ENCODE measurements at places on chromosomes 1 and 21.

DNA sequence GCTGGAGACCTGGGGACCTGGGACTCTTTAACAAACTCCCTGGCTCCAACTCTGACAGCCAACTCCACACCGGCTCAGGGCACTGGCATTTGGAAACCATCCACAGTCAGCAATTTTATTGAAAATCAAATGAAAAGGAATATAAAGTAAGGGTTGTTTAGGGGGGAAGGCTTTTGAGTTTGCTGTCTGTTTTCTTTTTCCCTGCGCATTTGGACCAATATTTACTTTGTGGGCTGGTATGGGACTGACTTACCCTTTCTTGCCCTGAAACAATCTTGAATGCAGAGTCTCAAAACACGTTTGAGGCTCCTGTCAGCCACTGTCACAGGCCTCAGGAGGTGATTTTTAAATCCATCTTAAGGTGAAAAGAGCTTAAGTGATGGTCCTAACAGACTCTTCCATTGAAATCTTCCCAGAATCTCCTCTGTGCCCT is 15.4 kb upstream of the EFHD2 start:
- H3K27me3 ChIP-seq, result no peaks in the 10 kb centered on the region
- no peak overlapping the region for H3K4me3 ChIP-seq
- no peak for DNase-seq
- no peaks in the 10 kb centered on the region for H3K4me1 ChIP-seq
- no peaks in the 10 kb centered on the region for H3K36me3 ChIP-seq
- no peak overlapping the region for H3K27ac ChIP-seq

DNA sequence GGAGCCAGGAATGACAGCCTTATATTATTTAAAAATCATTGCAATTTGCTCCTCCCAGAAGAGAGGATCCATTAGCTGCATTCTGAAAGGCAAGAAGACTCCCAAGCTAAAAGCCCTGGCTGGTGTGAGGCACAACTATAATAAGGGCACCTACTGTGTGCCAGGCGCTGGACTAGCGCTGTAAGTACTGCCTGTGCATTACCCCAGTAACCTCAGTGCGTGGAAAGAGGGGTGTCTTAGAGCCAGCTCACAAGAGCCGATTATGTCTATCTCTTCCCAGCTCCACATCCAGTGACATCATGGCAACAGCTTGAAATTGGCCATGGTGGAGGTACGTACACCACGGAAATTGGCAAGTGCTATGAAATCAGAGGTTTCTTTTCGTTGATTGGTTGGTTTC is 141.7 kb upstream of the IRF2BP2 start:
- no peaks in the 10 kb centered on the region for H3K27me3 ChIP-seq
- H3K4me3 ChIP-seq, result no peak overlapping the region
- H3K4me1 ChIP-seq, result no peaks in the 10 kb centered on the region
- no peak for DNase-seq
- H3K36me3 ChIP-seq, result no peaks in the 10 kb centered on the region

DNA sequence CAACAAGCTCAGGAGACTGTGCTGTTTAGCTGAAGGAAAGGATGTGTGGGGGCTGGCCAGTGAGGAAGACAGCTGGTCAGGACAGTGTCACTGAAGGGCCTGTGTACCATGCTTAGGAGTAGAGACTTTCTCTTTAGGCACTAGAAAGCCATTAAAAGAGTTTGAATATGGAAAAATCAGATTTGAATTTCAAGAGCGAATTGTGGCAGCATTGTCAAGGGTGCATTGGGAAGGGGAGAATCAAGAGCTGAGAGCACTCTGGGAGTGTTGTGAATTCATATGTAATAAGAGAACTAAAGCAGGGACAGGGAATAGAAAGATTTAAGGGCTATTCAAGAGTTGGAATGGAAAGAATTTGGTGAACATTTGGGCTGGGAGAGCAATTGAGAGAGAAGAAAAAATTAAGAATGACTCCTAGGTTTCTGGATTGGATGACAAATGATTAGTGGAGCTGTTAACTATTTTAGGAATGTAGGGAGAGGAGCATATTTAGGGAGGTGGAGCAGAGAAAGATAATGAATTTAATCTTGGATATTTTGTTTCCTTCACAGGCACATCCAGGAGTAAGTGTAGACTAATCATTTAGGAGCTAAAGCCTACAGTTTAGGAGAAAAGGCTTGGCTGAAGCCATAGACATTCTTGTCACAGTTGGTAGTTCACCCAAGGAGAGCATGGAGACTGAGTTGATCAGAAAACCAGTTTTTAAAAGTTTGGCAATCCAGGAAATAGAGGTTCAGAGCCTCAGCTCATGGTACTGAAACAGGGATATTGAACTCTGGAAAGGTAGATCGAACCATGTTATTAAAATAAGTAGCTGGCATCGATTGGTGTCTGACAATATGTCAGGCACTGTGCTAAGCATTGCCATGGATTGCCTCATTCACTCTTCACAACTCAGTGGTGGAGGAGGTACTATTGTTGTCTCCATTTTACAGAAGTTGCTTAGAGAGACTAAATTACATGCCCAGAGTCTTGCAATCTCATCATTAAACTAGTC is 23.1 kb upstream of the TOR3A start:
- no peak overlapping the region for H3K27ac ChIP-seq
- peaks cover 6% of the 10 kb centered on the region for H3K36me3 ChIP-seq
- DNase-seq, result no peak
- H3K4me3 ChIP-seq, result no peak overlapping the region
- no peaks in the 10 kb centered on the region for H3K4me1 ChIP-seq

- peaks cover 20% of the 10 kb centered on the region for H3K4me1 ChIP-seq
- no peaks in the 10 kb centered on the region for H3K27me3 ChIP-seq
- no peak overlapping the region for H3K4me3 ChIP-seq
These were observed 5.8 kb upstream of the IKBKE start for GRCh38 chr1:206464456-206464964.

- DNase-seq, result no peak
- no peak overlapping the region for H3K4me3 ChIP-seq
- no peak overlapping the region for H3K27ac ChIP-seq
- H3K36me3 ChIP-seq, result no peaks in the 10 kb centered on the region
- H3K4me1 ChIP-seq, result peaks cover 18% of the 10 kb centered on the region
These were observed 9.1 kb downstream of the PTGFRN start for GRCh38 chr1:116918714-116919357.

DNA sequence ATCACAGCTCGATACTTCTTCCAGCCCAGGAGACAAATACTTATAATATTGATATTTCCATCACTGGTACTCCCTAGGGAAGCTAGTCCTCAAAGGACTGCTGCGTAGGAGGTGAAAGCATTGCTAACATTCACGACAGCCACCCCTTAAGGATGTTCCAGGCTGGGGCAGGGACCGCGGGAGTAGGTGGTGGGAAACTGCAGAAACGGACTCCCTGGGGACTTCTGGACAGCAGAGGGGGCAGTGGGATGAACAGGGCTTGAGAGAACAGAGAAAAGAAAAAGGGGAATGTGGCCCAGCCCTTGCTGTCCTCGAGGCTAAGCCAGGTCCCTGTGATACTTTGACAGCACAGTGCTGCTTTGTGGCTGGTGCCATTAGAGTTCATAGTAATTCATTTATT is 108.0 kb downstream of the HMGB4 start:
- H3K4me3 ChIP-seq, result no peak overlapping the region
- H3K27me3 ChIP-seq, result no peaks in the 10 kb centered on the region
- H3K36me3 ChIP-seq, result no peaks in the 10 kb centered on the region
- no peak overlapping the region for H3K27ac ChIP-seq
- no peak for DNase-seq
- H3K4me1 ChIP-seq, result no peaks in the 10 kb centered on the region

GRCh38 chr1:115164484-115164883 is 75.2 kb upstream of the TSPAN2 start:
- H3K4me3 ChIP-seq, result no peak overlapping the region
- no peak for DNase-seq
- H3K36me3 ChIP-seq, result no peaks in the 10 kb centered on the region
- H3K4me1 ChIP-seq, result no peaks in the 10 kb centered on the region
- no peaks in the 10 kb centered on the region for H3K27me3 ChIP-seq

GRCh38 chr1:21759818-21760217 is 23.1 kb downstream of the USP48 start:
- peaks cover 44% of the 10 kb centered on the region for H3K4me1 ChIP-seq
- no peak overlapping the region for H3K4me3 ChIP-seq
- no peak overlapping the region for H3K27ac ChIP-seq
- DNase-seq, result no peak
- H3K36me3 ChIP-seq, result peaks cover 17% of the 10 kb centered on the region

DNA sequence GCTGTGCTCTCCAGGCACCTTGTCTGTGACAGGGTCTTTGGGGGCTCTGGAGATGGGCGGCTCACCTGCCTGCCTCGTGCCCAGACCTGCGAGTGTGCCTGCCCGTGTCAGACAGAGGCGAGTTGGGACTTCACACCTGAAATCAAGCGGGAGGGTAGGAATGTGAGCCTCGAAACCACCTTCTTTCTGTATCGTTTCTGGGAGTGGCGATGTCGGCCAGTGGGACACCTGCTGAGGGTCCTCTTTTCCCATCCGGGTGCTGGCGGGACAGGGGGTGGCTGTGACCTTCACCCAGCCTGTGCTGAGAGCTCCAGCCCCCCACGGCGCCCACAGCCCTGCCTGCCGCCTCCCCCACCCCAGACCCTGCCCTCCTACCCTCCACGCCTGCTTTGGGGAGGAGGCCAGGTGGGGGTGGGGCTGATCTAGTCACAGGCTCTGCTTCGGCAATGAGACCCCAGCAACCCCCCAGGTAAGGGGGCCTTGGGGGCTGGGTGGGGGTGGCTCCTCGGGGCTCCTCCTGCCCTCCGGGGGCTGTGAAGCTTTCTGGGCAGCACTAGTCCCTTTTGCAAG is 15.6 kb upstream of the FAAP20 start:
- no peaks in the 10 kb centered on the region for H3K36me3 ChIP-seq
- no peak for DNase-seq
- H3K27ac ChIP-seq, result peak overlapping the region; percentile 84
- H3K4me1 ChIP-seq, result peaks cover 80% of the 10 kb centered on the region
- H3K4me3 ChIP-seq, result no peak overlapping the region

GRCh38 chr1:222243902-222244301 is 304.0 kb downstream of the HHIPL2 start:
- DNase-seq, result no peak
- no peaks in the 10 kb centered on the region for H3K4me1 ChIP-seq
- H3K4me3 ChIP-seq, result no peak overlapping the region
- no peaks in the 10 kb centered on the region for H3K36me3 ChIP-seq

- H3K4me3 ChIP-seq, result no peak overlapping the region
- no peaks in the 10 kb centered on the region for H3K36me3 ChIP-seq
- H3K4me1 ChIP-seq, result no peaks in the 10 kb centered on the region
These were observed 1.9 kb upstream of the OR13G1 start for GRCh38 chr1:247681288-247681897.

DNA sequence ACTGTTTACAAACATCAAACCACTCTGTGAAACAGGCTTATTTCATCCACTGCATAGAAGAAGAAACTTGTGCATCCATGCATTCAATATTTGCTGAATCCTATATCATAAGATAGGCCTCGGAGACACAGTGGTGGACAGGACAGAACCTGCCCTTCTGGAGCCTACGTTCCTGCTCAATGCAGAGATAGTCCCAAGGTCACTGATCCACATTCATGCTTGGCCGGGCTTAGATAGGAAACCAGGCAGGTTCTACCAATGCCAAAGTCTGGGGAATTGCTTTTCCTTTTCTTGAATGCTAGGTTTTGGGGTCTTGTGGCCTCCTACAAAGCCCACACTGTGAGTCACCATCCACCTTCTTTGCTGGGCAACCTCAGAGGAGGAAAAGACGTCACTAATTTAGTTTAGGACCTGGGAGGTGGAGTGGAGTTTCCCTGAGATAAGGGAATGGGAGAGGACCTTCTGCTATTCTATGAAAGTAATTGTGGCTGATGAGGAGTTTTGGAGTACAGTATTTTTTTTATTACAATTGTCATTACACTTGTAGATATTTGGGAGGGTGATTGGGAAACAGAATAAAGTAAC is 99.7 kb upstream of the CD34 start:
- H3K4me1 ChIP-seq, result no peaks in the 10 kb centered on the region
- H3K27me3 ChIP-seq, result no peaks in the 10 kb centered on the region
- no peaks in the 10 kb centered on the region for H3K36me3 ChIP-seq
- H3K27ac ChIP-seq, result no peak overlapping the region
- no peak overlapping the region for H3K4me3 ChIP-seq

DNA sequence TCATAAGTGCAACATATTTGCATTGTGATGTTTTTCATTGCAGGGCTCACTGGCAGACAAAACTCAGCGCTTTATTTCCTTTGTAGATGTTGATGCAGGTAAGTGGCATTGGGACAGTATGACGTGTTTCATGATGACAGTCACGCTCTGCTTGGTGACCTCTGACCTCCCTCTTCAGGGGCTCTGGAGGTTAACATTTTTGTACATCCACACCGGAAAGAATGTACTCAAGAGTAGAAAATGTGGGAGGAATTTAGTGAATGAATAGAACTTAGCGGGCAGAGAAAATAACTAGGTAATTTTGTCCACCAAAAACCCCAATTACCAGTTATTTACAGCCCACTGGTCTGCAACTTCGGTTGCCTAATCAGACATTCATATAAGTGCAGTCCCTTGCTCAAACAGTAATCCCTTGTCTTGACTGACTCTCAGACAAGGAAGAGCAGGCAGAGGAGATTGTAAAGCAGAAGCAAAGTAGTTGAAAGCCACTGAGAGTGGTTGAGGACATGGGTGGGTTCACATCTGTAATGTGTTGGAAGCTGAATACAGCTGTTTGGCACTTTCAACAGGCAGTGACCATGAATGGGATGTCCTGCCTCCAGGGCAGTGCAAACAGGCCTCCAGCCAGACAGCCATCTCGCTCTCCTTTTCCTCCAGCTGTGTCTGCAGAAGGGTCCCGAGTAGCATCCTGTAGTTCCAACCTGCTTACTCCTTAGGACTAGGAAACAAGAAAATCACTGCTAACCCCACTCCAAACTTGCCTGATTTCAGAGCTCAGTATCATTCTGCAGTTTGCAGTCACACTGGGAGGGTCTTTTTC is 188.9 kb downstream of the NRIP1 start:
- H3K4me1 ChIP-seq, result peaks cover 15% of the 10 kb centered on the region
- no peak for DNase-seq
- H3K4me3 ChIP-seq, result no peak overlapping the region
- H3K27me3 ChIP-seq, result no peaks in the 10 kb centered on the region
- H3K36me3 ChIP-seq, result no peaks in the 10 kb centered on the region

- peaks cover 38% of the 10 kb centered on the region for H3K4me1 ChIP-seq
- peak overlapping the region; percentile 19 for H3K27ac ChIP-seq
- DNase-seq, result no peak
- H3K27me3 ChIP-seq, result no peaks in the 10 kb centered on the region
These were observed 131.5 kb downstream of the PLPP3 start for GRCh38 chr1:56447823-56448222.
